ENCODE measurements at places on chromosomes 16 and 17.

DNA sequence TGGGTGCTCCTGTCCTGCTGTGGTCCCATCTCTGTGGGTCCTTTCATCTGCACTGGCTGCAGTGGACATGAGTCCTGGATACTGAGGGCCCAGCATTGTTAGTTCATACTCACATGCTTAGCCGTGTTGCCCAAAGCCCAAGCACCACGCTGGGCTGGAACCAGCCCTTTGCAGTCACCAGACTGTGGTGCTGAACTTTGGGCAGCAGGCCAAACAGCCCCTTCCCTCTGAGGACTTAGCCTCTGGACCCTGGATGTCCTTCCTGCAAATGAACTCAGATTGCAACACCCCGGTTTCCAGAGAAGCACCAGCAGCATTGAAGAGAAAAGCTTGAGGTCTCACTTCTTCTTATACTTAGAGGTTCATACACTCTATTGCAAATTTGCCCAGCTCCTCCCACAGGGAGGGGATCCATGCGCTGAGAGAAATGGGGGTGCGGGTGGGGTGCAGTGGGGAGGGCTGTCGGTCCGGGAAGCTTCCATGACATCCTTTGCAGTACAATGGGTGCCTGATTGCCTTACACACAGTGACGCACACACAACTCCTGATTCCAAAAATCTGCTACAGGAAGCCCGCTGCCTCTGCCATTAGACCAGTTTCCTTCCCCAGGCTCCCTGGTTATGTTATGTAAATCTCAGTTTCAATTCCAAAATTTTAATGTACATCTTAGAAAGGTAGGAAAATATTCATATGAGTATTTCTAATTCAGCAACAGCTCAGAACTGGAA lies 65.8 kb downstream of the RGS9 start:
- no peak for DNase-seq

- peak; percentile 41 for DNase-seq
Observed at GRCh38 chr17:64146418-64147109, 16.6 kb upstream of the ERN1 start.

DNA sequence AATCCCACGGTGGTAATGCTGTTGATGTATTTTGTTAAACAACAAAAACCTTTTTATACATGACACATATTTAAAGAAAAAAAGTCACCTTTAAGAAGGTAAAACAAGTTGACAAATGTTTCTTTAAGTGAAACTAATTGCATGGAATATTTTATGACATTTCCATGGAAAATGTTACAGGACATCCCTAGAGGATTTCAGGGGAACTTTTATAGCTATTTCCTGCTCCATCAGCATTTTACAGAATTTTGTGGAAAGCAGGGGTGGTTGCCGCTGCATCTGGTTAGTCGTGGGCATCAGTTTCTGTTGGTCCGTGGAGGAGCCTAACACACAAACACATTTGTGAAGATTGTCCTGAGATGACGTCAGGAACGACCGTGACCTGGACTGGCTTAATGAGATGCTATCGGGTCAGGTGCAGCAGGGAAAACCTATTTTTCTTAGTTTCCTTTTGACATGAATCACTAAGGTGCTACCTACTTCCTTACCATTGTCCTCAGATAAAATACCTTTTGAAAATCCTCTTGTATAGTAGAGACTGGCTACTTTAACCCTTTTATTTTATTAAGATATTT lies 305.1 kb downstream of the MAP2K6 start:
- DNase-seq, result no peak

GRCh38 chr16:83666449-83666848 lies 141.3 kb upstream of the HSBP1 start:
- DNase-seq, result no peak

DNA sequence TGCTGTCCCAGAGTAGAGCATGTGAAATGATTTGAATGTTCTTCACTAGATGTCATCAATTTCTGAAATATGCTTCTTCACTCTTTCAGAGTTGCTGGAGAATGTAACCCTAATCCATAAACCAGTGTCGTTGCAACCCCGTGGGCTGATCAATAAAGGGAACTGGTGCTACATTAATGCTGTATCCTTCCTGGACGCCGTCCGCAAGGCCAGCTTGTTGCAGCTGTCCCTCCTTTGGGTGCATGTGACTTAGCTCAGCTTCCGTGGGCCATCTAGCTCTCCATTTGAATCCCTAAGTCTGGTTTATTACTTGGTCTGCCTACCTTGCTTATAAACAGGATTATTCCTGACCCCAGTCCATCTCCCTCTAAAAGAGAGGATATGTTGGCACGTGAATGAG lies 58.8 kb downstream of the USP10 start:
- no peak for DNase-seq

- DNase-seq, result peak; percentile 50
Observed at GRCh38 chr17:1764284-1764683, 2.4 kb downstream of the SERPINF1 start.

GRCh38 chr17:82300707-82301270 lies 16.6 kb downstream of the CD7 start:
- no peak for DNase-seq

- DNase-seq, result no peak
Observed at GRCh38 chr17:6910987-6911603, 79.6 kb upstream of the TEKT1 start.
